SJSA1 (cell line): ENCODE measurements at places on chromosomes 1 and 21. TPM values are rescaled to one million over a fixed set of nuclear protein-coding genes. Genes with fewer than 3 reads are reported as not detected.

DNA sequence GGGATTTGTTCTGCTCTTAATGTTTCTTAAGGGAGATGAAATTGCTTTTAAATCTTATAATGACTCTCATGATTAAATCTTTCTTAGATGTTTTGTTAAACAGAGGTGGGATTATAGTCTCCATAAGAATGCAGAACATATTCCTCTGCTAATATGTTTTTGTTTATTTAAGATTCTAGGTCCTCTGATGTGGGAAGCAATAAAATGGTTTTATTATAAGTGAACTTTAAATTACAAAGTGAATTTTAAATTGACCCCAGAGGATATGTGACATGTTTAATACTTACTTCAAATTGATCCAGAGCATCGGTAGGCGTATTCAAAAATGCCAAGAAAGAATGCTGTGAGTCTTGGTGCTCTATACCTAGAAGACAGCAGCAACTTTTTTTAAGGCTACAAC, 129.4 kb downstream of the COQ8A start:
- DNase-seq = no peak

DNA sequence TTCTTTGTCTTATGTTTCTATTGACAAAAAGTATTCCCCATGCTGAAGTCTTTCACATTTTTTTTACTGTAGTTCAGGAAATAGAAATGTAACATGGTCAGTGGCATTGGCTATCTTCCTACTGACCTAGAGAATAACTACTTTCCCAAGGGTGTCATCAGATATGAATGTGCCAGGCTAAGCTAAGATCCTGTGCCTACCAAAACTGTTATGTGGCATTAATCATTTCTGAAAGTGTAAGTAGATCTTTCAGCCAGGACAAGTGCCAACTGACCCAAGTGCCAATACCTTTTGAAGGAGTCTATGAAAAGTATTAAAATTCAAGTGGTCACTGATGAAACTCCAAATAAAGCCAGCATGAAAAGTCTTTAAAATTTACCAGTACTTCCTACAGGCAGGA, 165.3 kb downstream of the TNFSF18 start:
- DNase-seq = no peak

GRCh38 chr1:14961661-14962267, 191.8 kb upstream of the TMEM51 start:
- no peak for DNase-seq

GRCh38 chr1:83800066-83800465, 198.9 kb downstream of the TTLL7 start:
- no peak for DNase-seq

GRCh38 chr1:222844411-222844779, 29.6 kb downstream of the DISP1 start:
- no peak for DNase-seq

- DNase-seq = no peak
These were observed 77.3 kb downstream of the LRRC8D start for GRCh38 chr1:89898150-89898549.

The ZFP69B gene
- total RNA-seq = 2.3 and 4.2 TPM in 2 replicates

The BATF3 gene
- 1.8 and 3.3 TPM in 2 replicates for total RNA-seq

DNA sequence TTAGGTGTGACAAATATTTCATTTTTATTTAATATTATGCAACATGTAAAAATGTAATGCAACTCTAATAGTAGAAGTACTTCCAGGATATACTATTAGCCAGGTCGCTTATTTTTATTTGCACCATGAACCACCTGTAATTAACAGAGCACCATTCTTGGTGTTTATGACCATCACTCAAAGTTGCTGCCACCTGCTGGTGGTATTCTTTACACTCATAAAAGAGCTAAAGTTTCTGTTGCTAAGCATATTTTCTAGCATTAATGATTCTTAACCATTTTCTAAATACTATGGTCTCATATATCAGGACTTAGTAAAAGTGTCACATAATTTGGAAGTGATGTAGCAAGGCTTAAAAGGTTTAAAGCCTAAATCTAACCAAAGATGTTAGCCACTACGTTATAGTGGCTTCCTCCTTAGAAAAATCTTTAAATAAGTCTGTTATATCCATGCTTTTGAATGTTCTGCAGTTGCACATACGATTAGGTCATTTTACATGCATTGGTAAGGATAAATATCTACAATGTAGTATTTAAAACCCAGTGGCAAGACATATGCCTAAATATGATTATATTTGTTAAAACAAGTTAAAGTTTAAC, 244.5 kb downstream of the NEGR1 start:
- no peak for DNase-seq

- DNase-seq = no peak
These were observed 248.7 kb downstream of the TTLL7 start for GRCh38 chr1:83750201-83750600.

The LCE2A gene
- not detected in 2 replicates for total RNA-seq

DNA sequence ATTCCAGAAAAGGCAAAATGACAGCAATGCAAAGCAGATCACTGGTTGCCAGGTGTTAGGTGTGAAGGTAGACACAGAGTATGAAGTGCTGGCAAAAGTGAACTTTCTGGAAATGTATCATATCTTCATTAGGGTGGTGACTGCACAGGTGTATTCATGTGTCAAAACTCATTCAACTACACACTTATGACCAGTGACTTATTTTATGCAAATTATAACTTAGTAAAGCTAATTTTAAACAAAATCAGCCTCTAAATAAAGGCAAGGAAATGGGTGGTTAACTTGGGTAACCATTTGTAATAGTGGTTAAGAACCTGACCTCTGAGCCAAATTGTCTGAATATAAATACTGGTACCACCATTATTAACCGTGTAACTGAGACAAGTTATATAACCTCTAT, 7.4 kb downstream of the COP1 start:
- no peak for DNase-seq

GRCh38 chr1:209767096-209767495, 11.2 kb downstream of the TRAF3IP3 start:
- DNase-seq = no peak

The FCGR3B gene
- not detected in 2 replicates for total RNA-seq

- no peak for DNase-seq
These were observed 23.3 kb upstream of the ST6GALNAC5 start for GRCh38 chr1:76843821-76844464.

The MTF2 gene
- total RNA-seq = 45.0 and 45.8 TPM in 2 replicates

DNA sequence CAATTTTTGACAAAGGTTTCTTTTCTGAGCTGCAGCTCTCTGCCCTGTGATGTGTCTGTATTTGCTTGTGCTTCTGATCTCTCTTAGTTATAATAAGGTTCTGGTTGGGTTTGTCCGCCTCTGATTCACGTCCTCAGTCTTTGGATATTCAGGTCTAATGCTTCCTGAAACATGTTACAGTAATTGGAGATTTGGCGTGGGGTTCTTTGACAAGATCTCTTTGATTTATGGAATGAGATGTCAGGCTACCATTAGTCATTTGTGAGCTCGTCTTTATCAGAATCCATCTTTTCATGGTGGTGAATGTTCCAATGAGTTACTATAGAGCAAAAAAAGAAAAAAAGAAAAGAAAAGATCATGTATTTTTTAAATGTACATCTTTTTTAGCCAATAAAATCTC, 62.5 kb downstream of the BACE2 start:
- no peak for DNase-seq

The TRAPPC3 gene
- total RNA-seq = 134 and 167 TPM in 2 replicates

The GPR37L1 gene
- 0.05 TPM in 1 of 2 replicates, not detected in the other for total RNA-seq

- no peak for DNase-seq
These were observed 52.4 kb upstream of the SLFNL1 start for GRCh38 chr1:41073971-41074370.

GRCh38 chr1:62727656-62728407, 39.6 kb upstream of the DOCK7 start:
- DNase-seq = no peak

- DNase-seq = no peak
These were observed 6.3 kb upstream of the MAP10 start for GRCh38 chr1:232798920-232799319.

The MUTYH gene
- 28.2 and 29.7 TPM in 2 replicates for total RNA-seq

The CD5L gene
- total RNA-seq = not detected in 2 replicates

The RHD gene
- total RNA-seq = not detected in 2 replicates

The SLC2A5 gene
- not detected in 2 replicates for total RNA-seq

- DNase-seq = no peak
These were observed 81.6 kb upstream of the IFFO2 start for GRCh38 chr1:19038096-19038495.

The ST6GALNAC3 gene
- 3.4 and 5.1 TPM in 2 replicates for total RNA-seq

The PYHIN1 gene
- not detected in 2 replicates for total RNA-seq

The CHI3L1 gene
- not detected in 2 replicates for total RNA-seq

The SEMA6C gene
- 0.06 and 1.1 TPM in 2 replicates for total RNA-seq

- no peak for DNase-seq
These were observed 11.6 kb downstream of the SCAF4 start for GRCh38 chr21:31720330-31720729.

GRCh38 chr1:187622545-187622944, 793.8 kb downstream of the PLA2G4A start:
- DNase-seq = no peak

- DNase-seq = peak; percentile 65
These were observed 182.9 kb downstream of the BACH1 start for GRCh38 chr21:29481641-29482040.

The KCND3 gene
- total RNA-seq = 0.25 TPM in 1 of 2 replicates, not detected in the other

DNA sequence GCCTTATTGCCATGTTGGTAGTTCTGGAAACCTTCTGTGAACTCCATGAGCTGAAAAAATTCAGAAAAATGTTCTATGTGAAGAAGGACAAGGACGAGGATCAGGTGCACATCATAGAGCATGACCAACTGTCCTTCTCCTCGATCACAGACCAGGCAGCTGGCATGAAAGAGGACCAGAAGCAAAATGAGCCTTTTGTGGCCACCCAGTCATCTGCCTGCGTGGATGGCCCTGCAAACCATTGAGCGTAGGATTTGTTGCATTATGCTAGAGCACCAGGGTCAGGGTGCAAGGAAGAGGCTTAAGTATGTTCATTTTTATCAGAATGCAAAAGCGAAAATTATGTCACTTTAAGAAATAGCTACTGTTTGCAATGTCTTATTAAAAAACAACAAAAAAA, 57.4 kb downstream of the KCNK1 start:
- DNase-seq = no peak

GRCh38 chr1:151535326-151536271, 4.5 kb upstream of the TUFT1 start:
- DNase-seq = no peak

DNA sequence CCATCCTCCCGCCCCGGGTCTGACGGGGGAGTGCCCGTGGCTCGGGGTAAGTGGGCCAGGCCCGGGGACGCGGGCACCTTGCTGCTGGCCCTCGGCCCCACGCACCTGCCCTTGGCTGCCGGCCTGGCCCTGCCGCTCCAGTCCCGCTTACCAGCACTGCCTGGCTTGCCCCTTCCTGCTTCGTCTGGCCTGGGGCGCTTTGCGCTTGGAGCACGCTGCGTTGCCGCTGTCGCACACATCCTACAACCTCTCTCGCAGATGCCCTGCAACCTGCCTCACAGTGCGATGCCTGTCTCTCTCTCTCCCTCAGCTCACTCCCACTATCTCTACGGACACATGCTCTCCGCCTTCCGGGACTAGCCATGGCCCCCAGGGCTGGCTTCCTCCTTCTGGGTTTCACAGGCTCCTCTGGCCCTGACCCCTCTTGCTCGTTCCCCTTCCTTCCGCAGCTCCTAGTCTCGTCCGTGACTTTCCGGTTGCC, 9.7 kb downstream of the MYOG start:
- DNase-seq = no peak

The RIPK4 gene
- total RNA-seq = 0.47 and 1.7 TPM in 2 replicates

DNA sequence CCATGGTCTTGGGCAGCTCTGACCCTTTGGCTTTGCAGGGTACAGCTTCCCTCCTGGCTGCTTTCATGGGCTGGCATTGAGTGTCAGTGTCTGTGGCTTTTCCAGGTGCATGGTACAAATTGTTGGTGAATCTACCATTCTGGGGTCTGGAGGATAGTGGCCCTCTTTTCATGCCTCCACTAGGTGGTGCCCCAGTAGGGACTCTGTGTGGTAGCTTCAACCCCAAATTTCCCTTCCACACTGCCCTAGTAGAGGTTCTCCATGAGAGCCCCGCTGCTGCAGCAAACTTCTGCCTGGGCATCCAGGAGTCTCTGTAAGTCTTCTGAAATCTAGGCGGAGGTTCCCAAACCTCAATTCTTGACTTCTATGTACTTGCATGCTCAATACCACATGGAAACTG, 494.5 kb upstream of the LRRC7 start:
- DNase-seq = no peak

The PDPN gene
- 36.0 and 43.8 TPM in 2 replicates for total RNA-seq

DNA sequence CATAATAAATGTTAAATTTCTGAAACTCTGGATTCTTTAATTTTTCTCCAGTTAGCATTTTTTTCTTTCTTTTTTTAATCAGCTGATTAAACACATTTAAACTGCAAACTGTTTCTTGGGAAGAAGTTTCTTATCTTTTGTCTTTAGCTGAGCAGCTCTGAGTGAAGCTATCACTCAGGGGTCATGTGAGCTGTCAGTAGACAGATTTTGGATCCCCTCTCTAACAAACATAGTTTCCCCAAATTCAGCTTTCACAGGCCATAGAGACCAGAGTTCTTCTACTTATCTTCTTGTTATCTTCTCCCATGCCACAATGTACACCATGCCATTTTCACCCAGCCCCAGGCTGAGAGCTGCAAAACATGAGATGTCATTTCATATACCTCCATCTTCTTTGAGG, 148.9 kb downstream of the CDC42BPA start:
- DNase-seq = no peak

DNA sequence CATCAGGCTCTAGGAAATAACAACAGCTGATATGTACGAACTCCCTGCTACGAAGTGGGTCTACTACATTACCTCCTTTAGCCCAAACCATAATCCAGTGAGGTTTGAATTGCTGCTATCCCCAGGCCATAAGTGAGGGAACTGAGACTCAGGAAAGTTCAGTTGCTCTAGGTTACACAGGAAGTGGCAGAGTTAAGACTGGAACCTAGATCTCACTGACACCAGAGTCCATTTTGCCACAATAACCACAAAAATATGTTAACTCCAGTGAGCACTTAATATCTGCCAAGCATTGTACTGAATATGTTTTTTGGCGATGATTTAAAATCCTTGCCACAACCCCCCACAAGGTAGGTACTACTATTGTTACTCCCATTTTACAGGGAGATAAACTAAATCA, 8.9 kb upstream of the TADA1 start:
- DNase-seq = no peak

DNA sequence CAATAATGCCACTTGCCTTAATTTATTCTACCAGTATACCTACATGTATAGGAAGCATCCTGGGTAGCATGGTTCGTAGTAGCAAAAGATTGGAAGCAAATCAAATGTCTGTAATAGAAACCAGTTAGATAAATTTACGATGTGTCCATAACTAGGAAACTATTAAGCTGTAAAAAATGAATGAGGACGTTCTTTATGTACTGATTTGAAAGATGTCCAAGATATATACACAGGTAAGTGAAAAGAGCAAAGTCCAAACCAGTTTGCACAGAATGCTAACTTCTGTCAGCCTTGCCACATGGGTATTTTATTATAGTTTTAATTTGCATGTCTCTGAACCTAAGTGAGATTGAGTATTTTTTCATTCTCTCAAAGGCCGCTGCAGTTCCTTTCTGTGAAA, 251.8 kb upstream of the IRF2BP2 start:
- DNase-seq = no peak

GRCh38 chr1:54937469-54937868, 43.0 kb upstream of the TMEM61 start:
- no peak for DNase-seq
